CD4-positive, alpha-beta T cell treated with Interleukin-6 at 100 ng/mL for 8 hours (primary cell): ENCODE measurements at places on chromosomes 7 and 10.

GRCh38 chr7:152463709-152464311 is 28.0 kb upstream of the KMT2C start:
- peak; percentile 100 for DNase-seq

GRCh38 chr7:116802746-116803152 is 59.6 kb upstream of the CAPZA2 start:
- DNase-seq: no peak

DNA sequence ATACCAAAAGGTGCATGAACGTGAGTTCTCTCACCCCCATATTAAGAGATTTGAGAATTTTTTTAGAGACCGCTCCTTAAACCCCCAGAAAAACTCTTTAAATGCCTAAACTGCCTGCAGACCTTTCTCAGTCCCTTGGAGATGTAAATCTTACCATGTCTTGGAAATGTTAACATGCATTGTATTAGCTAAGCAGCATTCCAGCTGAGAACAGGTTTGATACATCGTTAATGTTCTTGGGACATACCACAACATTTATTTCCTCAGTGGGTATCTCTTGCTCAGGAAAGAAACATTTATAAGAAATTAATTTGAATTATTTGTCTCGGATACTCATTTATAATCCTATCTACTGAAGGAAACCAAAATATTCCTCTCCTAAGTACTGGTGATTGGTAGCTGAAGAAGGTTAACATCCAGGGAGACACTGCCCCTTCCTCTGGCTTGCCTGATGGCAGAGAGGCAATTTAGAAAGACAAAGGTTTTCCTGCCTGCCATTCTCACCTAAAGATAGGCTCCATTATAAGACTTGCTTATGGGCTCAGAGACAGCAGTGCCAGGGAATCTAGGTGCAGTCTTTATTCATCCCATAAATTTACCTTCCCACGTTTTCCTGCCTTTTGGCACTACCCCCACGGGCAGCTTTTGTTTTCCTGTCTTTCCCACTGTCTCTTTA is 141.2 kb downstream of the COBL start:
- DNase-seq: no peak

GRCh38 chr7:34075523-34076370 is 170.4 kb downstream of the BMPER start:
- no peak for DNase-seq

- no peak for DNase-seq
Measured at GRCh38 chr7:103843689-103844480, 145.6 kb downstream of the RELN start.

- no peak for DNase-seq
Measured at GRCh38 chr7:125357676-125358455, 428.2 kb upstream of the POT1 start.

- DNase-seq: no peak
Measured at GRCh38 chr7:158014976-158015375, 572.6 kb downstream of the PTPRN2 start.

GRCh38 chr10:132225849-132226205 is 39.1 kb downstream of the DPYSL4 start:
- DNase-seq: no peak

DNA sequence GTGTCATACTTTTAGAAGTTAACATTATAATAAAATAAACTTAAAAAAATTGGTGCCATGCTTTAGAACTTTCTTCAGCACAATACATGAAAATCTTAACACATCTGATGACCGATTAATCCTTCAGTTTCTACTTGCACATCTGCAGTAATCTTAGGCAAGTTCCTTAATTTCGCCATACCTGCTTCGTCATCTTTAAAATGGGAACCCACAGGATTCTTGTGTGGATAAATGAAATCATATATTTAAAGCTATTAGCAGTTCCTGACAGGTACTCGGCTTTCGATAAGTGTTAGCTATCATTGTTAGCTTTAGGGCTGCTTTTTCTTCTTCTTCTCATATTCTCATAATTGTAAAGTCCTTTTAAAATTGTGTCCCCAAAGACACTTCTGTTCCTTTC is 907 bp upstream of the VPS50 start:
- DNase-seq: no peak

DNA sequence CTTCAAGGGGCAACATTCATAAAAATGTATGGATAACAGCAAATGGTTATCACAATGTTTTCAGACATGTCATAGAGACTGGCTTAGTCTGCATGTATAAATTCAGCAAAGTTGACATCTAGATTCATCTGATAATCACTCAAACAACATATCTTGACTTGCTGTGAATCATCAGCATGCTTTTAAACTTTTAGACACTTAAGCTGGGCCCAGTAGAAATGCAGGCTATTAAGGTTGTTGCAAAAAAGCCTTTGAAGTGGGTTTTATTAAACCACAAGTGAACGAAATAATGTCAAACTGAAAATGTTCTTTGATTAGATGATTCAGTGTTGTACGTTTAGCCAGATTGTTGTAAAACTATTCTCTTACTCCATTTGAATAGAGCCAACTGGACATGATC is 759.6 kb downstream of the NXPH1 start:
- DNase-seq: no peak

- DNase-seq: no peak
Measured at GRCh38 chr7:15306296-15306695, 255.5 kb downstream of the AGMO start.

GRCh38 chr7:155971180-155971770 is 159.0 kb upstream of the SHH start:
- DNase-seq: no peak

DNA sequence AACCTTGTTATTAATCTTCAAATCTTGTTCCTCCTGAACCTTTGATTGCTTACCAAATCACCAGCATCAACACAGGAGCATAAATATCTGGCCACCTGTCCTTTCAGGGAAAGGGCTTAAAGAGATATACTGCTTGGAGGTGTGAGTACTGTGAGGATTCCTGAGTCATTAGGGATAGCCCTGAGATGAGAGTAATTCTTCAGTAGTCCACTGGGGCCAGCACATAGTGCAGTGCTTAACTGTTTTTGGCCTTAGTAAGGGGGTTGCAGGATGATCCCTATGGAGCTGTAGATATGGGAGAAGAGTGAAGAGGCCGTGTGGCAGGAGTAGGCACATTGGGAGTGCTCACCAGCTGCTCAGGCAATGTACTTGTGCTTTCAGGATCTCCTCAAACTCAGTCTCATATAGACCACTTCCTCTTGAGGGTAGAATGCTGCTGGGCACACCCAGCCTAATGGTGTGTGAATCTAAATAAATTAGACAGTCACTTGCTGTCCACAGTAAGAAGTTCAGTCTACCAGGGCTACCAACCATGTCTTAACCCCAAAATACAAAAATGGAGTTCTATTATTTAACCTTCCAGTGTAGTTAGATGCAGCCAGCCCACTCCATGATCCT is 26.5 kb upstream of the GPR141 start:
- no peak for DNase-seq

DNA sequence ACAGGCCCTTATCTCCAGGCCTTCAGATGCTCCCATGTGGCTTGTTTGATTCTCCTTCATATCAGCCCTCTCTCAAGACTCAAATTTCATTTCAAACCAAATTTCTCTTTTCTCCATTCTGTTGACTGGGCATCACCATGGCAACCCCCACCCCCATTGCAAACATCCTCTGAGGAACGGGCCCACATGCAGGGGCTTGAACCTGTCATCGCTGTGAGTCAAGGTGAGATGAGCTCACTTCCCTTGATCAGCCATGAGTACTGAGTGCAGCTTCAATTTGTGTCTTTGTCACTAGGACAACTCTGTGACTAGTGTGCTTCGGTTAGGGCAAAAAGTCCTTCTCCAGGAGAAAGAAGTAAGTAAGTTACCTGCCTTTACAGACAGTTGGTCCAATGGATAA is 41.9 kb downstream of the CALML3 start:
- DNase-seq: no peak

GRCh38 chr7:21617916-21618390 is 75.1 kb downstream of the DNAH11 start:
- DNase-seq: no peak

DNA sequence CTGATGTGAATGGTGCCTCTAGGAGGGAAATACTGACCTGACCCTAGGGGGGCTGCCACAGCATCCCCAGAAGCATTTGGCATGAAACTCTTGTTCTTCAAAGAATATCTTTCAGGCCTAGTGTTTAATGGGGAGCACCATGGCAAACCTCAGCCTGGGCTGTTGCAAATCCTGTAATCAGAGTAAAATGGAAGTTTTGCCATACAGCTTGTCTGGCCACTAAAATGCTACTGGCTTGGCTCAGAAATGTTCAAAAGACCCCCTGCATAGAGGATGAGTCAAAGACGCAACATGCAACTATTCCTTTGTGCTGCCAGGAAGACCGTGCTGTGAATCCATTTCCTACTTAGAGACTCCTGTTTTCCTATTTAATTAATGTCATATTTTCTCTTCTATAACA is 26.7 kb downstream of the HECW1 start:
- no peak for DNase-seq
